ENCODE measurements at places on chromosomes 2 and 18.

DNA sequence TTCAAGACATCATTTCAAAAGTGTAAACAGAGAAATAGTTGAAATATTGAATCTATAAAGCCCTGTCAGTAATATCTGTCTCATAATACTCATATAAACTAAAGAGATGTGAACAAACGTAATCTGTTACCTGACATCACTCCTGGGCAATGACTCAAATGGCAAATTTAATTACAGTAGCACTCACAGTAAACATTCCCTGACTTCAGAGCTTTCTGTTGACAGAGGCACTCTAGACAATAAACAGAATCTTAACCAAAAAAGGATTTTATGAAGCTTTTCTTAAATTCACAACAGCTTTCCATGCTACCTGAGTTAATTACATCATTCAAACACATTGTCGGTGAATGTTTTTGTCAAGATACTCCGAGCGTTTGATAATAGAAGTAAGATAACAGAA lies 128.1 kb upstream of the PDE1A start:
- DNase-seq, result no peak

DNA sequence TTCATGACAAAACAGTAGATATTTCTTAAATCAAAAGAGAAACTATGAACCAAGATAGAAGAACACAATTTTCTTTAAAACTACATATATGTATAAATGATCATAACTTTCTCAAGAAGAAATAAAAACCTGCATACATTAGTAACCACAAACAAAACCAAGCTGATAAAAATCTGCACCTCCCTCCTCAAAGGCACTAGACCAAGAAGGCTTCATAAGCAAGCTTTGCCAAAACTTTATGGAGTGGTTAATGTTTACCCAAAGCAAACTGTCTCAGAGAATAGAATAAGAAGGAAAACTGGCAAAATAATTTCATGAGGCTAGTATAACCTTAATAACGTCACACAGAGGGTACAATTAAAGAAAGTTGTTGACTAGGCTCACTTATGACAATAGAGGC lies 138.3 kb downstream of the ZBTB7C start:
- DNase-seq, result no peak

GRCh38 chr18:34028324-34028723 lies 196.4 kb downstream of the NOL4 start:
- DNase-seq, result no peak

DNA sequence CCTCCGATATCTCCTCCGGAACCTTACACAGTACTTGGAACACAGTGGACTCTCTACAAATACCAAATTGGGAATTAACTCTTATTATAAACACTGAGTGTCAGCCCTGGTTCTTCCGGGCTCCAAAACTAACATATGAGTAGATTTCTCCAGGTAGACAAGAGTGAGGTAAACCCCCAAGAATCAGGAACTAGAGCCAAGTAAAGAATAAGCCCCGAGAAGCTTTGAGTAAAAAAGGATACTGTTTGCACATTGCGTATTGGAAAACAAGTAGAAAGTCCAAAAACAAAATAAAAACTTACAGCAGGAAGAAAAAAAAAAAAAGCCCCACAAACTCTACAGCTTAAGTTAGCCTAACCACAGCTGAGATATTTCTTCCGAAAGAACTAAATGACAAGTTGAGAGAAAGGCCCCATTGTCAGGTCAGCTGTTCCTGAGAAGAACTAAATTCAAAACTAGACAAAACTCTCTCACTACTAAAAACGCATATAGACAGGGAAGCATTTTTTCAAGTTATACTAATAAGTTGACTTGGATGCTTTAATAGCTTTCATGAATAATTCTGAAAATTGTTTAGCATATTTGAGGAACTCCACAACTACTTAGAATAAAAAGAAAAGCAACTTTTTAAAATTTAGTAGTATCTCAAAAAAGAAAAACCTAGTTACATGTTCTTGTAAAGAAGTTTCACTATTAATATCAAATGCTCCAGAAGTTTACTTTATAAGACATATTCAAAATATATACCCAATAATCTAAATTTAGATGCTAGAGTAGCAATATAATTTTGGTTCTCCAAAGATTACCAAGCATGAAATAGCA lies 4.3 kb upstream of the HAAO start:
- no peak for DNase-seq

DNA sequence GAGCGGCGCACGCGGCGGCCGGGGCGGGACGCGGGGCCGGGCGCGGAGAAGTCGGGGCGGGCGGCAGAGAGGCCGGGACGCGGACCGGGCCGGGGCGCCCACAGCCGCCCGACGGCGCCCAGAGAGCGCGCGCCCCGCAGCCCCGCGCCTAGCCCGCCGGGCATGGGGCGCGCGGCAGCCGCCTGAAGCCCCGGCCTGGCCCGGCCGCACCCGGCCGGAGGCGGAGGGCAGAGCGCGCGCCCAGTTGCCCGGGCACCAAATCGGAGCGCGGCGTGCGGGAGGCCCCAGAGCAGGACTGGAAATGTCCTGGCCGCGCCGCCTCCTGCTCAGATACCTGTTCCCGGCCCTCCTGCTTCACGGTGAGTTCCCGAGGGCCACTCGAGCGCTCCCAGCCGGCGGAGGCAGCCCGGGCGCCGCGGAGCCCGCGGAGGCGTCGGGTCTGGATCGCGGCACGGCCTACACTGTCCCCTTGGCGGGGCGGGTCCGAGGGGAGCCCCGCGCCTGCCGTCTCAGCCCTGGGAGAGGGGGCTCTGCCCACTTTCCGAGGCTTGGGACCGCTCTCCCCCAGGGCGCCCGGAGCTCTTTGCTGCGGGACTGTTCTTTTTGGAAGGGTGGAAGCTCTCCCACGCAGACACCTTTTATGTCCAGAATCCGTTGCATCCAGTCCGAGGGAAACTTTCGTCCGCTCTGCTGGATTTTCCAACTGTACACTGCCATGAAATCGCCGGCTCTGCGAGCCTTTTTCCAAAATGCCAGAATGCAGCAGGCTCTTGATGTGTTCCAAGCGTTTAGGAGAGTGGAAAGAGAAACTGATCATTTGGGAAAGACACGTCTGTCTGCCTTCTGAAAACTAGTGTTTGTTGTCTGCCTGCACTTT lies 484 bp downstream of the APCDD1 start:
- no peak for DNase-seq

DNA sequence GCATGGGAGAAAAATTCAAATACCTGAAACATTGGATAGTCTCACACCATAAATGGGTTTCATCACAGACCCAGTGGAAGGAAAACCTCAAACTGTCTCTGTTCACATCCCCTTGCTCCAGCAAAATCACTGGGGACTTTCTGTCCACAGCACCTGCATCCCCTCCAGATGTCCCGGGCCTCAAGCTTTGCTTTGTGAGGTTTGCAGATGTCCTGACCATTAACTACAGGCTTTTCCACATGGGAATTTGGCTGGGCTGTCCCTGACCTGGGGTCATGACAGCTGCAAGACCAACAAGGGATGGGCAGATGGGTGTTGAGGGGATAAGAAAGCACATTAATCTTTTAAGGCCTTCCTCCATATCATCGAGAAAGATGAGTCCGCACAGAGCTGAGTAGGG lies 427.9 kb downstream of the TXNL1 start:
- no peak for DNase-seq

DNA sequence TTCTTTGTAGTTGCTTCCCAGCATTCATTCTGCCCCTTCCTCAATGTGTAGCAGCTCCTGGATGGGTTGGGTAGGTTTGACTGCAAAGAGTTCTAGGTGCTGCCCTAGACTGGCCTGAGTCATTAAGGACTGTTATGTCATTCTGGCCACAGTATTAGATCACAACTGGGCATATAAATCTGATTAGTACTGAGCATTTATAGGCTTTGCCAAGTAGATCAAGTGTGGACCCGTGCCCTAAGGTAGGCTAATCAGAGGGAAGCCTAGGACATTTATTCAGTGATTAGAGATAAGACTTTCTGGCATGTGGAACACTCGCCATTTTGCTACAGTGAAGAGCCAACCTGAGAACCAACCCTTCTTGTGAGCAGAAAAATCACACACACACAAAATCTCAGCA lies 2.7 kb downstream of the KATNAL2 start:
- DNase-seq, result no peak

DNA sequence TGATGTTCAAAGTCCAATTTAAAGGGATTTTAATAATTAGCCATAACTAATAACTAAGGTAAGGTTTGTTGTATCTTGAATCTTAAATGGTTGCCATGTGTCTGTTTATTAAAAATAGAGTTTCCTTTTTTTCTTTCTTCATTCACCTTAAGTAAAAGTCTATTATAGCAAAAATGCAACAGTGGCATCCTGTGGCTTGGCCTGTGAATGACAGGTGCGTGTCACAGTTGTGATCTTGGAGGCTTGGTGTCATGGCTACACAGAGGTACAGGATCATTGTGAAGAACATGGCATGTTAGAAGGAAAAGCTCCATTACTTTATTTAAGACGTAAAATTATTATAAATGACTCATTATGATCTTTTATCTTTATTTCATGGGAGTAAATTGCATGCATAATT lies 246.1 kb downstream of the BCL2 start:
- DNase-seq, result no peak
